Suppressor macrophage (primary cell): ENCODE measurements at places on chromosomes 7 and 10.

- no peak for DNase-seq
Observed at GRCh38 chr7:98091061-98091460, 15.6 kb upstream of the LMTK2 start.

GRCh38 chr7:44309271-44310091, 15.9 kb downstream of the CAMK2B start:
- peak; percentile 82 for DNase-seq

DNA sequence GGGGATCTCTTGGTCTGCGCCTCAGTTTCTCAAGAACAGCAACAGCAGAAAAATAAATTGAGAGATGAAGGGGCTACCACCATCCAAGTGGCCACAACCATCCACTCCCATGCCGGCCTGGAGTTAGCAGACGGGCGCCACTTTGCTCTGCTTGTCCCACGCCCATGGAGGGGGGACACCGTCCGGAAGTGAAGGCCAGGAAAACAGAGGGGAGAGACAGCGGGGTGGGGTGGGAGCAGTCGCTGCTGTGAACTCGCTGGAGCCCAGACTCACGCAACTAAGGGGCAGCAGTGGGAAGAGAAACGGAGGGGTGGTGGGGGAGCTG, 135.4 kb downstream of the KIF20B start:
- no peak for DNase-seq

DNA sequence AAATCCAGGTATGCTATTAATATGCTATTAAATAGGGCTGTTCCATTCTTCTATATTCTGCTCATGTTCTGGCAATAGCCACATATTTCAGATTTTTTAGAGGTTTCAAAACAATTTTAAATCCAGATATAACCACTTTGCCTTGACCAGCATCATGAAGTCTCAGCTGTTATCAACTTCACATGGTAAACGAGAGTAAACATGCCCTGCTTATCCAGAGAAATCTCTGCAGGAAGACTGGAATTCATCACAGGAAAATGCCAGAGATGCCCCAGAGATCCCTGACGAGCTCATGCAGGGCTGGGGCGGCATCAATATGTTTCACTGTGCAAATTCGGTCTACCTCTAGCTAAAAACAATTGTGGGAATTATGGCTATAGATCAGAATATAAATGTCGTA, 126.5 kb downstream of the FANK1 start:
- no peak for DNase-seq

GRCh38 chr10:78588194-78588811, 480.5 kb upstream of the ZMIZ1 start:
- DNase-seq: no peak

- peak; percentile 87 for DNase-seq
Observed at GRCh38 chr7:957418-958220, 3.1 kb upstream of the ADAP1 start.

- DNase-seq: peak; percentile 61
Observed at GRCh38 chr7:84100866-84101265, 93.7 kb downstream of the SEMA3A start.

DNA sequence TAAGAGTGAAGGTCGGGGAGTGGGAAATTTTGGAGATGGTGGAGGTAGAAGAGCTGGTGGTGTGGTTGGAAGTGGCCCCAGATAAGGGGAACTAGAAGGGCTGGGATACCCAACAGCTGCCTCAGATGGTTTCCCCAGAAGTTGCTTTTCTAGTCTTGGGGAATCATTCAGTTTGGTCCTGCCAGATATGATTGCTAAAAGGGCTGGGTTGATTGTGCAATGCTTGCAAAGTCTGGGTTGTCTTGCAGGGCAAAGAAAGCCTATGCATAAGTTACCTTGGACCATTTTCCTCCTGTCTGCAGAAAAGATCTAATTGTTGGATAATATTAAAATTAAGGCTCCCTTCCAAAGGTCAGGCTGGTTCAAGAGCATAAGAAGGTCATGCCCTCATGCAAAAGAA, 213.8 kb upstream of the ZNF804B start:
- DNase-seq: no peak

DNA sequence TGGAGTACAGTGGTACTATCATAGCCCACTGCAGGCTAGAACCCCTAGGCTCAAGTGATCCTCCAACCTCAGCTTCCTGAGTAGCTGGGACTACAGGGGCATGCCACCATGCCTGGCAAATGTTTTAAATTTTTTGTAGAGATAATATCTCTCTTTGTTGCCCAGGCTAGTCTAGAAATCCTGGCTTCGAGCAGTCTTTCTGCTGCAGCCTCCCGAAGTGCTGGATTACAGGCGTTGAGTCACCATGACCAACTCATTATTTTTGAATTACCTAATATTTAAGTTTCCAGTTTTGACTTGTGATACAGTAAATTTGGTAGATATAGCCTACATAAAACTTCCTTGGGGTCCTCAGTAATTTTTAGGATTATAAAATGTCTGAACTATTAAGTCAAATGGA, 74.1 kb downstream of the RUNDC3B start:
- no peak for DNase-seq

- DNase-seq: no peak
Observed at GRCh38 chr10:84890706-84891105, 562.3 kb downstream of the CCSER2 start.

GRCh38 chr10:128751851-128752250, 625.6 kb upstream of the MKI67 start:
- no peak for DNase-seq
